ENCODE measurements at places on chromosomes 2 and 18. TPM values are rescaled to one million over a fixed set of nuclear protein-coding genes. Genes with fewer than 3 reads are reported as not detected.

The PSTPIP2 gene
- 28.9 TPM for polyA plus RNA-seq

The OSBPL1A gene
- 0.83 TPM for polyA plus RNA-seq

The SALL3 gene
- polyA plus RNA-seq, result not detected

The MC2R gene
- not detected for polyA plus RNA-seq

The CTAGE1 gene
- not detected for polyA plus RNA-seq

The IL1RL2 gene
- polyA plus RNA-seq, result not detected

The MYOM1 gene
- polyA plus RNA-seq, result 0.62 TPM

The CREG2 gene
- polyA plus RNA-seq, result not detected

The LTBP1 gene
- polyA plus RNA-seq, result 0.19 TPM

The GRHL1 gene
- 0.50 TPM for polyA plus RNA-seq

The FZD7 gene
- polyA plus RNA-seq, result 0.88 TPM

The ST8SIA5 gene
- polyA plus RNA-seq, result 0.32 TPM

The DYSF gene
- not detected for polyA plus RNA-seq

The ALKAL2 gene
- 0.29 TPM for polyA plus RNA-seq

The TFPI gene
- 0.19 TPM for polyA plus RNA-seq

The RNPEPL1 gene
- 8.2 TPM for polyA plus RNA-seq

The RIT2 gene
- polyA plus RNA-seq, result not detected

The CYP27A1 gene
- 0.12 TPM for polyA plus RNA-seq

The MCM6 gene
- polyA plus RNA-seq, result 89.9 TPM

The IL18RAP gene
- polyA plus RNA-seq, result 1.1 TPM

The MAL gene
- polyA plus RNA-seq, result 2.3 TPM

The NUP35 gene
- 26.4 TPM for polyA plus RNA-seq

The OSR1 gene
- polyA plus RNA-seq, result not detected

The SULT1C4 gene
- polyA plus RNA-seq, result not detected

The CKAP2L gene
- polyA plus RNA-seq, result 37.4 TPM

The CCDC141 gene
- polyA plus RNA-seq, result 3.7 TPM

The GPR155 gene
- polyA plus RNA-seq, result 0.53 TPM

The ERFE gene
- not detected for polyA plus RNA-seq

The TPRKB gene
- polyA plus RNA-seq, result 111 TPM

The FLACC1 gene
- polyA plus RNA-seq, result not detected

The SOX11 gene
- polyA plus RNA-seq, result 0.02 TPM

The GCG gene
- not detected for polyA plus RNA-seq

The RTP5 gene
- polyA plus RNA-seq, result not detected

The SMC6 gene
- 45.5 TPM for polyA plus RNA-seq

The LRRTM4 gene
- not detected for polyA plus RNA-seq

The UGT1A10 gene
- not detected for polyA plus RNA-seq

The FAM228A gene
- polyA plus RNA-seq, result not detected

The NXPH2 gene
- not detected for polyA plus RNA-seq
